ENCODE measurements at places on chromosomes 7 and 10. TPM values are rescaled to one million over a fixed set of nuclear protein-coding genes. Genes with fewer than 3 reads are reported as not detected.

The NOS3 gene
- total RNA-seq: 0.50 TPM

GRCh38 chr10:126243306-126243705, 145.0 kb downstream of the ADAM12 start:
- DNase-seq: no peak

DNA sequence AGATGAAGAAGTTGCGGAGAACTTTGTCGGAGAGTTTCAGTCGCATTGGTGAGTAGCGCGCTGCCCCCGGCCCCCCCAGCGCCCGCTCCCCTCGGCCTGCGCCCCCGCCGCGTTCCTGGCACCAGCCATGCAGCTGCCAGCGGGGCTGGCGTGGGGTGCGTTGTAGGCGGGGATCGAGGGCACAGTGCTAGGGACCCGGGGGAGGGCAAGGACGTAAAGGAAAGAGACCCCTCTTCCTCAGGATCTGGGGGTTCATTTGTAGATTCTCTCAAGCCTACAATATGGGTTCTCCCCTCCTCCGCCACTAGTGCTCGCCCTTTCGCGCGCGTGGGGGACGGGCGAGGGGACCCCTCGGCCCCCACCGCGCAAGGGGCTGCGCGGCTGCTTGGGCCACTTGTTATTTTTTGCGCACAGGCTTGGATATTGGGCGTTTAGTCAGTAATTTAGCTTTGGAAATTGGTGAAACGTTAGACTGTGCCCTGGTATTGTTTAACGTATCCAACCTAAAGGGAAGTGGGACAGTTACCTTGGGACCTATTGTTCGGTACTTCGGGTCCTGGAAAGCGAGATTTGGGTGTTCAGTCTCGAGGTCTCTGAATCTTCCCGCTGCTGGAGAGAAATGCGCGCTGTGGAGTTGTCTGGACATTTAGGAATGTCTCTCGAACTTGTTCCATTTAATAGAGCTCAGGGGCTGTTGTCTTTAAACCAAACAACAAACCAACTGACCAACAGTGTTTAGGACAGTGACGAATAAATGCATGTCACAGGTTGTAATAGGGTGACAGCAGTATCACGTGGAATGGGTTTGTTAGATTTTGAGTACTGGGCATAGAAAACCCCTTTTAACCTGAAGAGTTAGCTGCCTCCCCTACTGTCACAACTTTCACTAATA, 796 bp downstream of the CDK14 start:
- DNase-seq: peak; percentile 66

The RNF133 gene
- 0.50 TPM for total RNA-seq

The EPHB6 gene
- total RNA-seq: 4.3 TPM

The PDK4 gene
- total RNA-seq: 3.1 TPM

GRCh38 chr7:47572094-47572445, 9.8 kb downstream of the TNS3 start:
- DNase-seq: no peak

The HOXA2 gene
- 1.0 TPM for total RNA-seq

The LIPK gene
- not detected for total RNA-seq

GRCh38 chr7:87361320-87361719, 15.9 kb downstream of the CROT start:
- no peak for DNase-seq

The ITIH5 gene
- 49.3 TPM for total RNA-seq

- DNase-seq: no peak
These were observed 588.5 kb downstream of the TNS3 start for GRCh38 chr7:46993396-46993795.

The MBL2 gene
- not detected for total RNA-seq

The ANXA8 gene
- total RNA-seq: not detected

DNA sequence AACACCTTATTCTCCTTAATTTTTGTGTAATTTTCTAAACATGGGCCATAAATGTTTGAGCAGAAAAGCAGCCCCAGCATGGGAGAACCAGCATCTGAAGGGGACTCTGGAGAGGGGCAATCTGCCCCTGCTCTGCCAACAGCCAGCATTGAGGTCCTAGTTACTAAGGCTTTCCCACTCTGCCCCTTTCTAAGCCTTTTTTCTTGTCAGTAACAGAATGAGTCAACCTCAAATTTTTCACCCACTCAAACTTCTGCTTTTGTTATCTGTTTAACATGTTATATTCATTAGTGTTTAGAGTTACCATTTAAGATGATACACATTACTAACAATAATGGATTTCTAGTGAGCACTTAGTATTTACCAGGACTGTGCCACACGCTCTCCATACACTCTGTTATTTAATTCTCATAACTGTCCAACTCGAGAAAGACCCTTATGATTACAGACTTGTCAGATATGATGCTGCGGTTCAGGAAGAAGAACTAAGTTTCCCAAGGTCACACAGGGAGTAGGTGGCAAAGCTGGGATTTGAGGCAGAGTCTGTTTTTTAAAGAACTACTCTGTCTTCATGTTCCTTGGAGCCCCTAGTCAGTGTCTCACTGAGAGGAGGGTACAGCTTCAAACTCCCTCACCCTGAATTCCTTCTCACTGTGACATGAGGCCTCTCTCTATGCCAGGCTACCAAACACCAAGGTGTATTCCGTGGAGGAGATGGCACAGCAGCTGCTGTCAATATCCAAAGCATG, 19.9 kb upstream of the GPAM start:
- DNase-seq: peak; percentile 47

DNA sequence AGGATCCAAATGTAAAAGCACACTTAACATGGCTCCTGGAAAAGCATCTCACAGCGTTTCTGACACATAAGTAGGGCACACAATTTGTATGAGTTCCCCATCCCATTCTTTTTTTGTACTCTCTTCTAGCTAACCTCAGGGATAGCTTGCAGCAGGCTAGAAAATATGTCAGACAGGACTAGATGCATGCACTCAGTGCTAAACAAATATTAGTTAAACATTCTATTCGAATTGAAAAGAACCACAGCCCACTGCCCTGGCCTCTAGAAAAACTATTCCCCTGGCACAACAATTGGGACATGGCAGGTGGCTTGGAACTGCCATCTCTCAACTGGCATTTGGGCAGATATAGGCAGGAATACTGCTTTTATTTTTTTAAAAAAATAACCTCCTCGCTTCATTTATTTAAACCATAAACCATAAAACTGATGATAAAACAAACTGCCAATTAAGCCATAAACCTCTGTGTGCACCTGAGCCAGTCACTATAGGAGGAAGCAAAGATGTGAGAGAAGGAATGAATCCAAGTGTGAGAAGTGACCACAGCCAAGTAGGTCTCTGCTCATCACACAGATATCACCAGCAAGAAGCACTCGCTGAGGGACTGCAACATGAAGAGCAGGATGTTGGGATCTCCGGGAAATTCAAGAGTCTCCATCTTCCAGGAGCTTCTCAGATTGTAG, 394.1 kb downstream of the NEBL start:
- no peak for DNase-seq

- DNase-seq: no peak
These were observed 92.8 kb upstream of the CAPZA2 start for GRCh38 chr7:116769546-116769945.

The NRP1 gene
- total RNA-seq: 373 TPM

The DYDC1 gene
- not detected for total RNA-seq

DNA sequence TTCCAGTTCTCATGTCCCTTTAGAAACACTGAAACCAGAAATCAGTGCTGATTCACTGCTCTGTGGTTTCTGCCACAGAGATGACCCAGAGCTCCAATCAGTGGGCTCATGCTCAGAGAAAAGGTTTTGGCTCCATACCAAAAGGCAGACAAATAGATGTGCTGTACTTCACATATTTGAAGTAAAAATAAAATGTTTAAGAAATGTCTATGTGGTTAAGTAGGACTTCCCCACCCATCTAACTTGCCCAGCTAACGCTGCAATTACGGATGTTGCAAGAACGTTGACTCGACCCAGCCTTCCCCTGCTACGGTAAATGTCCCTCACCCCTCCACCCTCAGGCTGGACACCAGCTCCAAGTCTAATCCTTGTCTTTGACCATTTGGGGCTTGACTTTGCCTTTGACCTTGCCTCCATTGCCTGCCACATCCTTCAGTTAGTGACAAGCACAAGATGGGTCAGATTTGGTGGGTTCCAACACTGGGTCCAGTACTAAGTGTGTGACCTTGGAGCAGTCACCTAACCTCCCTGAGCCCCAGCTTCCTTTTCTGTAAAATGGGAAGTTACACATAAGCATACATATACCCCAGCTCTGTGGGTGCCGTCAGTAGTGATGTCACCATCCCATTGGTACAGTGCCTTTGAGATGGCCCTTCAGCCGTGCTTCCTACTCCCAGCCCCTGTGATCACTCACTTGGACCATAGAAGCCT, 95.8 kb downstream of the CHST15 start:
- peak; percentile 99 for DNase-seq

The NRCAM gene
- 2.1 TPM for total RNA-seq

- no peak for DNase-seq
These were observed 531.8 kb upstream of the C7orf33 start for GRCh38 chr7:148058753-148059152.

DNA sequence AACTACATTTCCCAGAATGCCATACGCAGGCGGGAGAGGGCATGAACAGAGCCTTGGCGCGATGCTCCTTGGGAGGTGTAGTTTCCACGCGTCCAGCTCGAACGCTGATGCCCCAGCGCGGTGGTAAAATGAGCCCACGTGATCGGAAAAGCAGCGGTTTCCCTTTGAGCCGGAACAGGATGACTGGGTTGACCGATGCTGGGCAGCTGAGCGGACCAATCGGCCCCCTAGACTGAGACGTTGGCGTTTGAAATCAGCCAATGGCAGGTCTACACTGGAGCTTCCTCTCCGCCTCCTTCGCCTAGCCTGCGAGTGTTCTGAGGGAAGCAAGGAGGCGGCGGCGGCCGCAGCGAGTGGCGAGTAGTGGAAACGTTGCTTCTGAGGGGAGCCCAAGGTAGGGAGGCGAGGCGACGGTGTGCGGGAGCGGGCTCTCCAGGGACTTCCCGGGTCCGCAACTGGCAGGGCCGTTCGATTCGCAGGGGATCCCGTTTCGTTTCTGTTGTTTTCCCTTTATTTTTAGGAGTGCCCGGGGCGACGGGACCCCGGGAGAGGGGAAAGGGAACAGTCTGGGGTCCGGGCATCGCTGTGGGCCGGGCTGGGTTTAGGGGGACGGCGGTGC, at the start of gene BUB3:
TSS of gene BUB3 (plus strand) at position 311 of the 619 bp plus-strand sequence. CDS start 516 bp downstream, outside the sequence.
- DNase-seq: peak; percentile 99

DNA sequence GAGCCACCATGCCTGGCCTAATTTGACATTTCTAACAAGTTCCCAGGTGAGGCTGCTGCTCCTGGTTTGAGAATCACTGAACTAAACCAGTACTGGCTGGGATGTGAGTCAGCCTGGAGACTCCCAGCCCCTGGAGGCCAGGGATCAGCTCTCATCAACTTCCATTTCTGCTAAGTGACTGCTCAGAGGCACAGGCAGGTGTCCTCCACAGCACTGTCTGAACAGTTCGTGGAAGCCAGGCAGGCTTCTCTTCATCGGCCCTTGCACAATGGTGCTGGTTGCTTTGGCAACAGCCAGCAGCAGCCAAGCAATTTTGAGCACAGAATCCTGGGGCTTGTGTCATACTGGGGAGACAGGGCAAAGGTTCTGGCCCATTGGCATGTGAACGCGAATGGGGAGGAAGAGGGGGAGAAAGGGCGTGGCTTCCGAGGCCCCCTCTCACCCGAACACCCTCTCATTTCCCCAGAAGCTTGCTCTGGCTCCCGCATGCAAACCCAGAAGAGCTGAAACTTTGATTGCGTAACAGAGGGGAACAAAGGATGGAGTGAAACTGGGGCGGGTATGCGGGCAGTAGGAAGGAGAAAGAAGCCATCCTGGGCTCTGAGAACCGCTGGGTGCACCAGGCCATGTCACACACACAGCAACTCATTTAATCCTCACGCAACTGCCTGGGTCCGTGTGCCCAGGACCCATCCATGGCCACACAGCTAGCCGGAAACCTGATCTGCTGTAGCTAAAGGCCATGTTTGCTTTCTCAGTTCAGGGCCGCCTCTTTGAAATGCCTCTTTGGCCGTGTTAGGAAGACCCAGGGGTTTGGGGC, 9.0 kb upstream of the POR start:
- peak; percentile 83 for DNase-seq

GRCh38 chr10:98168147-98168546, 33.7 kb downstream of the R3HCC1L start:
- DNase-seq: no peak

DNA sequence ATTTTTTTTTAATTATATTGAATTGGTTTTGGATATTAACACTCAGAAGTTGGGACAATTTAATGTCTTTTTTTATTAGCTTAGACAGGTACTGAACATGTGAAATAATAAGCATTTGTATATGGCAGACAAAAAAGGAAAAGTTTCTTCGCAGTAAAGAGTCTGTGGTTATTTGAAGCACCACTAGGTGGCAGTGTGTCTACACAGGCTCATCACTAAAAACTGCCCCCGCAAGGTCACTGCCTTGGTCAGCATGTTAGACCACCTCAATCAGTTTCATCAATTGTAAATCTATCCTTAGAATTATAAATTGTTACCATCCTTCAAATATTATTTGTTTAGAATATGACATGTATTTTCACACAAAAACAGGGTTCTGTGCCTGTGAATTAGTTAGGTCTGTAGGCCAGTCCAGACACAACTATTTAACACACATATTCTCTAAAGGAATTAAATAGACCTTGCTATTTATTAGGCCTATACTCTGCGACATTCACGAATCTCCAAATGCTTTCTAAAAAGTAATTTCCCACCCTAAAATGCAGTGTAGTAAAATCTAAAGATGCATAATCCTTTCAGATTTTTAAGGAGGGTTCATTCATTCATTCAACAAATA, 17.0 kb downstream of the PNLIPRP3 start:
- peak; percentile 36 for DNase-seq

All from fibroblast of lung (primary cell).